ENCODE measurements at places on chromosomes 2 and 18.

GRCh38 chr2:214881647-214882202, 72.2 kb upstream of the BARD1 start:
- DNase-seq = no peak

GRCh38 chr2:205748639-205749038, 66.3 kb downstream of the NRP2 start:
- DNase-seq = no peak

- no peak for DNase-seq
Measured at GRCh38 chr2:96816836-96817702, 1.0 kb downstream of the CNNM3 start.

DNA sequence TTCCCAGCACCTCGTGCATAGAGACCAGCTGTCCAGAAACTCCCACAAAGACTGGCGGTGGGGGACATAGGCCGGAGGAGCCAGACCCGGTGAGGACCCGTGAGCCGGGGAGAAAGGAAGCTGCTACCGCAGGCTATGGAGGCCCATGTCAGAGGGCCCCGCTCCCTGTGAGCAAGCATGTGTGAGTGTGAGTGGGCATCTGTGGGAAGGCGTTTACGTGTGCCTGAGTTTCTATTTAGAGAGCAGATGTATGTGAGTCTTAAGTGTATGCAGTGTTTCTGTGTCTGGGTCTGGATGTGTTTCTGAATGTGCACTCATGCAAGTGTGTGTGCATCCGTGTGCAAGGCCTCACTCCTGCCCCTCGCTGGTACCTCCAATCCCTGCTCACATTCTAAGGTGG, 187.8 kb upstream of the RAB6C start:
- no peak for DNase-seq

- DNase-seq = no peak
Measured at GRCh38 chr2:227826019-227826521, 12.4 kb downstream of the CCL20 start.
